ENCODE measurements at places on chromosomes 3 and 15.

DNA sequence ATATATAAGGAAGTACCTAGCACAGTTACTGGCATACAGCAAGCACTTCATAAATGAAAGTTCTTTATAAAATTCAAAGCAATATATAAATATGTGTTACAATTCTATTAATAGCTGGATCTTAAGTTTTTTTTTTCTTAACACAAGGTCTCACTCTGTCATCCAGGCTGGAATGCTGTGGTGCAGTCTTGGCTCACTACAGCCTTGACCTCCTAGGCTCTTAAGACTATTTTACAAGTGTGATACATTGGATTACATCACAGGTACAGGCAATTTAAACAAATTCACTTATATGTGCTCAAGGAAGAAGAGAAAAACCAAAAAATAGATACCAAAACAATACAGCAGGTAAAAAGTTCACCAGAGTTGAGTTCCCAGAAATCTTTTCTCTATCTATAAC is 60.6 kb downstream of the ZNF280D start:
- no peak for DNase-seq

GRCh38 chr3:159322322-159322939 is 520.6 kb downstream of the MFSD1 start:
- peak; percentile 12 for DNase-seq

DNA sequence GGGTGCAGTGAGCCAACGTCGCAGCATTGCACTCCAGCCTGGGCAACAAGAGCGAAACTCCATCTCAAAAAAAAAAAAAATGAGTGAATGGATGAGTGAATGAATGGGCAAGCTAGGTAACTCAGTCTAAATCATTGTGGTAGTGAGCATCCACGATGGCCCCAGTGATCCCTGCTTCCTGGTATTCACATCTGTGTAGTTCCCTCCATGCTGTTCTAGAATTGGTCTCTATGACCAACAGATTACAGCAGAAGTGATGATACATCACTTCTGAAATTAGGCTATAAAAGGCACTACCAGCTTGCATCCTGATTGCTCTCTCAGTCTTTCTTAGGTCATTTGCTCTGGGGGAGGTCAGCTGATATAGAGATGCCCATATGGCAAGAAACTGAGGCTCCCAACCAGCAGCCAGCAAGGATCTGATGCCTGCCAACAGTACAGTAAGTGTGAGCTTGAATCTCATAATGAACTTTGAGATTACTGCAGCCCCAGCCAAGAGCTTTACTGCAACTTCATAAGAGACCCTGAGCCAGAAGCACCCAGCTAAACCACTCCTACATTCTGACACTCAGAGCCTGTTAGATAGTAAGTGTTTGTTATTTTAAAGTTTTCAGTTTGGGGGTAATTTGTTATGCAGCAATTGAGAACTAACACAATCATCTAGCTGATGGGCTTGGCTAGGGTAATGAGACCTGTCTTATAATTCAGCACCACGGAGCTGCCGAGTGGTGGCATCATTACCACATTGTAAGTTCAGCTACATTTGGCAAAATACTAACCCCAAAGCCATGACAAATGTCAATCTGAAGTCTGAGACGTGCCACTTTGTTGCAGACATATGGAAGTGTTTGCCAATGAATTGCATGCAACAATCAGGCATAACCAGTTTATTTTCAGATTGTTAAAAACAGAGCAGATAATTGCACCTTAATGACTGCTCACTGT is 53.0 kb downstream of the KLHL6 start:
- DNase-seq, result no peak

DNA sequence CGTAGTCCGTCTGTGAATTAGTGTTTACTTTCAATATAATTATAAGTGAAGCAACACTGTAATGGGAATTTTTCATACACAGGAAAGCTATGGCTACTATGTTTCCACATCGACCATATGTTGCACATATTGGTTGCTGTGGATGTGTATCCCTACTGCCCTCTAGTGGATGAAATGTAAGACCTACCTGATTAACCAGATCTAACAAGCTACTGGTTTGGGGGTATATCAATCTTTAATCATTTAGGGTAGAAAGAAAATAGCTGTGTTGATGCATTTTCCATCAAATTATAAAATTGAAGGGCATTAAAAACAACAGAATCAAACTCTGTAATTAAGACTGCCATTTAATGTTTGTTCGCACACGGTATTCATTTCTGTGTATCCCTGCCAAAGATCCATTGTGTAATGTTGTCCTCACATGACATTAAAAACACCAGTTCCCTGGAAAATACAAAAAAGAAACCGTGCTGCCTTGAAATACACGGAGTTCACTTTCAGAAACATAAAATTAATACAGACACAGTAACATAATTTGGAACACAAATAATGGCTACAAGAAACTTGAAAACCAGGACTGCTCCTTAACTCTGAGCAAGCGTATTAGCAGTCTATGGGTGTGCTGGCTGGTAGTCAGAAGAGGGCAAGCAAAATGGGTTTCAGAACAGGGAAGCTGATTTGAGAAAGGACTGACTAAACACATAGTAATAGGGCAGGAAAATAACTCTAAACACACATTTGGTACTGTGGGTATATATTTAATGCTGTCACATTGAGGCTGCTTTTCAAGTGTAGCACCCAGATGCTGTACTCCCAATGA is 125.1 kb downstream of the TIGIT start:
- DNase-seq, result no peak

GRCh38 chr3:172057059-172057458 is 17.7 kb downstream of the FNDC3B start:
- DNase-seq, result no peak

DNA sequence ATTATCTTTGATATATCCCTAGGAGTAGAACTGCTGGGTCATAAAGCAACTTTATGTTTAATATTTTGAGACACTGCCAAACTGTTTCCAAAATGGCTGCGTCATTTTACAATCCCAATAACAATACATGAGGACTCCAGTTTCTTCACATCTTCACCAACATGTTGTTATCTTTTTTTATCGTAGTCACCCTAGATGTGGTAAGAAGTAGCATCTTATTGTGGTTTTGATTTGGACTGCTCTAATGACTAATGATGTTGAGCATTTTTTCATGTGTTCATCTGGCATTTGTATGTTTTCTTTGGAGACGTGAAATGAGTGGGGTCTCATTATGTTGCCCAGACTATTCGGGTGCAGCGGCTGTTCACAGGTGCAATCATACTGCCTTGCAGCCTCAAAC is 83.8 kb downstream of the MAP4 start:
- no peak for DNase-seq

GRCh38 chr3:59046839-59047238 is 3.0 kb downstream of the CFAP20DC start:
- no peak for DNase-seq

DNA sequence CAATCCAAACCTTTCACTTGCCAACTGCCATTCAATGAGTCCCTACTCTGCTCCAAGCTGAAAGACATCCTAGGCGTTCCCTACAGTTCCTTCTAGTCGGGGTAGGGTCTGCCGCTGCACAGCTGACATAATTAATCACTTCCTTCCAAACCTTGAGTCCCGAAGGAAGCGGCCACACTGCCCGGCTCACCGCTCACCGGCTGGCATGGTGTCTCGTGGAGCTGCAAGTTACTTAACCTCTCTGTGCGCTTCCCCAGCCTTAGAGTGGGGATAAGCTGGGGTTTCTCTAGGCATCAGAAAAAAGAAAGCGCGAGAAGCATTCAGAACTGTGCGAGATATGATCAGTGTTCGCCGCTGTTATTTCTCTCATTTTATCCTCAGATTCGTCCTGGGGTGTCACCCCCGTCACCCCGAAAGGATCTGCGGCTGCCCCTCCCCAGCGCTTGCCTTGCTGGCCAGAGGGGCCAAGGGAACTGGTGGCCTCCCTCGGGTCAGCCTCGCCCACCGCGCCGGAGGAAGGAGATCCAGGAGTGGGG is 748 bp downstream of the MRPS25 start:
- no peak for DNase-seq

Data from stimulated activated CD4-positive, alpha-beta T cell treated with anti-CD3 and anti-CD28 coated beads, Interleukin-12 subunit alpha, Interleukin-12 subunit beta, amount 100 ng/mL, for 24 hours (primary cell).